Stimulated activated CD8-positive, alpha-beta memory T cell treated with anti-CD3 and anti-CD28 coated beads, Interleukin-4, amount 100 ng/mL, for 1 hour (primary cell): ENCODE measurements at places on chromosomes 5 and 9.
A peak's percentile ranks its signal among the peaks of the same experiment; 100 is the strongest.

- DNase-seq, result no peak
Observed at GRCh38 chr9:132366481-132366880, 11.7 kb upstream of the SETX start.

DNA sequence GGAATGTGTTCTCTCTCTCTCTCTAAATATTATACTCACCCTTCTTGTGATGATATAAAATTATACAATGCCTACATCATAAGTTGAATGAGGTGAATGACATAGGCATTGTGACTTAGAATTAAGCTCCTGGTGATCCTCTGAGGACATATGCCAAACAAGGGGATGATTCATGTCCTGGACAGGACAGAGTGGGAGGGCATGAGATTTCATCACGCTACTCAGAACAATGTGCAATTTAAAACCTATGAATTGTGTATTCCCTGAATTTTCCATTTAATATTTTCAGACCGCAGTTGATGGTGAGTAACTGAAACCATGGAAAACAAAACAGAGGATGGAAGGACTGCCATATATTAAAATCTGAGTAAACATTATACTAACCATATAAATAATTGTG lies 782.2 kb upstream of the NUDT12 start:
- no peak for DNase-seq

DNA sequence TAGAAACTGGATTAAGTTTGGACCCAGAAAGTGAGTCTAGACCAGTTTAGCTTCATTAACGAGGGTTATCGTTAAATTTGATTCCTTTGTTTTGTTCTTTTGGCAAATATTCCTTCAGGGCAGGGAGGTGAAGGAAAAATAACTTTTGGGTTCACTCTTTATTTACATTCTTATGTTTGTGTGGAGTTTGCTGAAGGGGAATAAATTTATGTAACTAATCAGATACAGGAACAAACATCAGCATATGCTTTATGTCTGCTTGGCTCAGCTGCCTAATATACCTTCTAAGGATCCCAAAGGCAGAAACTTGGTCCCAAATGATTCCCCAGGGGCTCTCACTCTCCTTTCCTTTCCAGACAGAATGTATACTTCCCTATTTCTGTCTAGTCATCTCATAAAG lies 132.4 kb downstream of the MCTP1 start:
- no peak for DNase-seq

GRCh38 chr5:32174011-32174870 lies at the start of gene GOLPH3:
TSS of gene GOLPH3 (minus strand) at chr5:32174319. CDS start at chr5:32174034, 285 bp downstream.
- DNase-seq, result peak; percentile 82

DNA sequence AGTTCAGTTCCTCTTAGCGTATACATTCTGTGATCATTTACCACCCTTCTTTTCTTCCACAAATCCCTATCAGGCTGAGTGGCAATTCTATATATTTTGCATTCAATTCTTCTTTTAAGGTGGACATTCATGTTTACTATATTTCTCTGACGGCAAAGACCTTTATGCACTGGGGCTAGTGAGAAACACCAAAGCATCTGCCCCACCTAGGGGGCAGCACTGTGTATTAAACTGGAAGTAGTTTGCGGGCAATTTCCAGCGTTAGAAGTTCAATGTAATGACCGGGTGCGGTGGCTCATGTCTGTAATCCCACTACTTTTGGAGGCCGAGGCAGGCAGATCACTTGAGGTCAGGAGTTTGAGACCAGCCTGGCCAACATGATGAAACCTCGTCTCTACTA lies 27.9 kb upstream of the FBXL7 start:
- DNase-seq, result no peak

GRCh38 chr5:82894716-82895115 lies 182.5 kb downstream of the TMEM167A start:
- DNase-seq, result no peak

DNA sequence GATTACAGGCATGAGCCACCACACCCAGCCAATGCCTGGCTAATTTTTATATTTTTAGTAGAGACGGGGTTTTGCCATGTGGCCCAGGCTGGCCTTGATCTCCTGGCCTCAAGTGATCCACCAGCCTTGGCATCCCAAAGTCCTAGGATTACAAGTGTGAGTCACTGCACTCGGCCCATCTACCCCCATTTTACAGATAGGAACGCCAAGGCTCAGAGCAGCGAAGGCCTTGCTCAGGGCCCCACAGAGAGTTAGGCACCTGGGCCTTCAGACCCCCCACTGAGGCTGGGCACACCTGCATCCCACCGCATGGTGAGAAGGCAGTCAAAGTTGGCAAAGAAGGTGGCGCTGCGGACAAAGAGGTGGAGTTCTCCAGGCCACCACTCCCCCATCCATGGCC lies 143.1 kb downstream of the GAPVD1 start:
- DNase-seq, result no peak
